ENCODE measurements at places on chromosomes 7 and 10.

DNA sequence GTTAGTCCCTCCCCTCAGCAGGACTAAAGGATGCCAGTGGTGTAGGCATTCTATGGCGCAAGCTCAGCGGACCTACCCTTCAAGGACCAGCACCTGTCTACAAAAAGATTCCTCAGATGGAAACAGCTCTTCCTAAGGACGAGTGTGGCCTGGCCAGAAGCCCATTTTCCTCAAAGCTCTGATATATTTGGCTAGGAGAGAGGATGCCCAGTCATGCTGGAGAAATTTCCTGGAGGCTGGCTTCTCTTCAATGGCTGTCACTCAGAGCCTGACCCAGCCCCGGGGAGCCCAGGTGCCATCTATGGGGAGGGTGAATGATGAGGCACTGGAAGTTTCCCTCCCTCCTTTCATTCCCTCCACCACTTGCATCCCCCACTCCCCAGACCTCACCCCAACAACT, 111.5 kb downstream of the PLXNA4 start:
- DNase-seq: no peak

DNA sequence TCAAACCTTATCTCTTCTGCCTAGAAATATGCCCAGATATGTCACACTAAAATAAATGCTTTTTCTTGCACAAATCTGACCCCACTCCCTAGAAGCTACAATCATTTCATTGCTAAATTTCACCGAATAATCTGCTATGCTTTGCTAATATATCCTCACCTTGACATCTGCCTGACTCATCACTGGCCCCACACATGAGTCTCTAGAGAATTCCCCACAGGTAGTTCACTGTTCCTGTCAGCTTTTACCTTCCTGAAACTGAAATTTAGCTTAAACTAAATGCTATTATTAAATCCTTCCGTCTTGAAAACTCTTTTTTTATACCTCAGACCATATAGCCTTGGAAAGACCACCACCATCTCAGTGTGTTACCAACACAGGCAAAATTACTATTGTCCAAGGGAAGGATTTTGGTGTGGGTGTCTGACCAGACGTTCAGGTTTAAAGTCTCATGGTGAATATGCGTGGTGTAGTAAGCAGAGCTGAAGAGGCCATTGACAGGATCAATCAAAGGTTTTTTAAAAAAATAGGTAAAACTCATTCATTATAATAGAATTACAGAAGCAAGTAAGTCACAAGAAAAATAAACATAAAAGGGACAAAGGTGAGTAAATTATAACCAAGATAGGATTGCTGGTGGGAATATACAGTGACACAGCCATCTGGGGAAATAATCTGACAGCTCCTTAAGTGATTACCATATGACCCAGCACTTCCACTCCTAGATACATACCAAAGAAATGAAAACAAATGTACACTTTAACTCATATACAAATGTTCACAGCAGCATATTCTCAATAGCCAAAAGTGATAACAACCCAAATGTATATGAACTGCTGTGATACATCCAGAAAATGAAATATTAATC, 173.5 kb downstream of the KMT2E start:
- no peak for DNase-seq

- DNase-seq: no peak
Observed at GRCh38 chr10:71077143-71077581, 135.2 kb upstream of the UNC5B start.

DNA sequence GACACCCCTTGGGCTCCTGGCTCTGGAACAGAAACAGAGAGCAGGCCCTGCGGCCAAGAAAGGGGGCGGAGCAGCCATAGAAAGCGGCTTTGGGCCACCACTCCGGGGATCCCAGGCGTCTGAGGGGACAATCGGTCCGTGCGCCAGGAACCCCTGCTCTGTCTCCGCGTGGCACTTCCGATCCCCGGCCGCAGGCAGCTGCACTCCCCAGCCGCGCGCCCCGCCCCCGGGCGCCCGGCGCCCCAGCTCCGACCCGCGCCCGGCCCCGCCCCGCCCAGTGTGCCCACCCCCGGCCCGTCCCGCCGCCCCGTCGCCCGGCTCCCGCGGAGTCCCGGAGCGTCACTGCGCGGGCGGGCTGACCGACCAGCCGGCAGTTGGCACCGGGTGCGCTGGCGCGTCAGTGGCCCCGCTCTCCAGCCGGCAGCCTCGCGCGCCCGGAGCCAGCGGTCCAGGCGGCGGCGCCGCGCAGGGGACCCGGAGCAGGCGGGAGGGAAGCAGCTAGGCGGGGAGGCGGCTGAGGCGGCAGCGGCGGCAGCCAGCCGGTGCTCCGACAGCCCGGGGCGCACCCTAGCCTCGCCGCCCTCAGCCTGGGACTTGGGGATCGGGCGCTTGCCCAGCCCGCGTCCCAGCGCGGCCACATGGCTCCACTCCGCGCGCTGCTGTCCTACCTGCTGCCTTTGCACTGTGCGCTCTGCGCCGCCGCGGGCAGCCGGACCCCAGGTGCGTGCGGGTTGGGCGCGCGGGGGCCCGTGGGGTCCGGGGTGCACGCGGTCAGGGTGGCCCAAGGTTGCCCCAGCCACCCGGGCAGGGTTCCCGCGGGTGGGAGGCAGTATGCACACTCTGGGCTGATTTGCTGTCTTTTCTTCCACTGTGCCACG, at the start of gene ADAMTS14:
Gene ADAMTS14, plus strand, starts transcription at position 342 of the 878 bp plus-strand sequence. Its CDS starts 297 bp downstream, at position 639.
- peak; percentile 58 for DNase-seq

- DNase-seq: no peak
Observed at GRCh38 chr7:98228801-98229200, 17.6 kb downstream of the BHLHA15 start.

GRCh38 chr7:52838981-52839411, 196.4 kb upstream of the POM121L12 start:
- no peak for DNase-seq

DNA sequence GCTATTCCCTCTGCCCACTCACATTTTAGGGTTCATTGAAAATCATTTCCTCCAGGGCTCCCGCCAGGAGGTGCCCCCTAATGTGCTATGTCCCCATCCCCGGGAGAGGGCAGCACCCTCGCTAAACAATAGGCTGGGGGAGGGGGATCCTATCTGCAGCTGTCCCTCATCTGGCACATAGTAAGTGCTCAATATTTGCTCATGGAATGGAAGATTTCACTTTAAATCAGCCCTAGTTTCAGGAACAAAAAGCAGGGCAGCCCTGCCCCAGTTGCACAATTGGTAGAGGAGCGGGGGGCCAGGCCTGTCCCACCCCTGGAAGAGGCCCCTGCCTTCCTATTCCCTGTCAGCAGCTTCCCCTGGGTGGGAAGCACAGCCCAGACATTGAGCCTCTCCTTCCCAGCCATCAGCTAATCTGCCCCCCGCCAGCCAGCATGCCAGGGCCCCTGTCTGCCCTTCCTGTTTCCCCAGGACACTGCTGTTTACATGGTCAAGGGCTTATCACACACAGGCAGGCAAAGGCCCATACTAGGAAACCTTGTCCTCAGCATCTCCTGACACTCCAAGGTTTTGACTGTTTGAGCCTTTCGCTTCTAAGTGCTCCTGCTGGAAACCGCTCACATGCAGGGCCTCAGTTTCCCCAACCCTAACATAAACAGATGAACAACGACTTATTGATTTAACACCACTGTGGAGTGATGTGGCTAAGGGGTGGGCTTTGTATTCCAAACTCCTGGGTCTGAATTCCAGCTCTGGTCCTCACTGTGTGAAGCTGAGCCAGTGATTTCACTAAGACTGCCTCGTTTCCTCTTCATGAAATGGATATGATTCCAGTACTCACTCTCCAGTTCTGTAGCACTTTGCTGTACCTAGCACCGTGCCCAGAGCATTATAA, 130.7 kb upstream of the ZMIZ1 start:
- DNase-seq: peak; percentile 35
